ENCODE measurements at places on chromosomes 4 and X.

DNA sequence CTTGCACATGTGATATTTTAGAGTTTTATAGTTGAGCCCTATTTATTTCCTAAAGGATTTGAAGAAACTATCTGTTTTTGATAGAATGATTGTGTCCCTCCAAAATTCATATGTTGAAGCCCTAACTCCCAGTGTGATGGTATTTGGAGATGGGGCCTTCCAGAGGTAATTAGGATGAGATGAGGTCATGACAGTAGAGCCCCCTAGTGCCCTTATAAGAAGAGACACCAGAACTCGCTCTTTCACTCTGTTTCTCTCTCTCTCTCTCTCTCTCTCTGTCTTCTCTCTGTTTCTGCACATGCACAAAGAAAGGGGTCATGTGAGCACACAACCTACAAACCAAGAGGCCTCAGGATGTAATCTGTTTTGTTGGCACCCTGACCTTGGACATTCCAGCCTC lies 921.9 kb upstream of the DIAPH2 start:
- DNase-seq: no peak

DNA sequence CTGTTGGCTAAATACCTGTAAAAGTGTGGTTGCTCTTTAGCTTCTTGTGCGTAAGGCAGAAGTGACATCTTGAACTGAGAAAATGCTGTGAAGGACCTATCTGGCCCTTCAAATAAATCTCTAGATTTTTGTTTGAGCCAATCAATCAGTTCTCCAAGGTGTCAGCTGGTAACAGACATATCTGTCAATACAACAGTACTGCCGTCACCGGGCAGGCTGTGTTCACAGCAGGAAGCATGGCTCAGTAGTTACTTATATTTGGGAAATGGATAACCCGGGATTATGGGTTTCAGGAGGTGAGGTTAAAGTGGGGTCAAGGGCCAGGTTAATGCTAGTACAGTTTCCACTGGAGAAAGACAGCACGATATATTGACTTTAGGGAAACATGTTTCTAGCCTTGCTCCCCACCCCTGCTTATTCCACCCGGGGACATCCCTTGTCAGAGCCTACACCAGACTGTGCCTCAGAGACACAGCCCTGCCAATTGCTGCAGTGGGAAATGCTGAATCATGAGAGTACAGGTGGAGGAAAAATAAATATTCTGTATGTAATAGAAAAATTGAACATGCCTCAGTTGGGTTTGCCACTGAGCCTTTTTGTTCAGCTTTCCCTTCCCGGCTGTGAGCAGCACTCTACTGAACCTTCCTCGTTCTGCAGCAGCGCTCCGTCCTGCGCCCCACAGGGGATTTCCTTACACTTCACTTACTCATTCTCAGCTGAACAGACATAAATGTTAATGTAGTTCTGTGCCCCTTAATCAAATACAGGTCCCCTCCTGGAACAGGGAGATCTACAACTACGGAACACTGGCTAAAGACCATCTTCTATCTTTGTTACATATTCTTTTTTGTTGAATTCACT lies 121.1 kb downstream of the MGST2 start:
- DNase-seq: no peak

DNA sequence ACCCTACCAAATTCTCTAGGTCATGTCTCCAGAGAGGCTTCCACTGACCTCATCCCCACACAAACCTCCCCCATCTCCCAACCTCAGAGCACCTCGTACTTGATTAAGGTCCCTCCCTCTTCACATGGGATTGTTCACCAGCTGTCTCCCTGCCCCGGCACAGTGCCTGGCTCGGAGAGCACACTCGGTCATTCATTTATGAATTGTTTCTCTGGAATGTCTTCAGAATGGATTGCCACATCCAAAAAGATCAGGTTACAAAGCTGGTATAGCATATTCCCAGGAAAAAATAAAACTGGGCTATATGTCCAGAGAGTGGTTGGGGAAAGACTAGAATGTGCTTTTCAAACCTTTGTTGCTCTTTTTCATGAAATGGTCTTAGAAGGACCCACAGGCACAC lies 21.6 kb downstream of the JAKMIP1 start:
- DNase-seq: no peak

- DNase-seq: peak; percentile 72
Measured at GRCh38 chrX:150694738-150695410, 1.7 kb downstream of the MTMR1 start.

GRCh38 chr4:88791274-88791673 lies 93.6 kb upstream of the NAP1L5 start:
- DNase-seq: no peak

GRCh38 chr4:165106518-165106917 lies 6.1 kb downstream of the TMEM192 start:
- no peak for DNase-seq

- DNase-seq: no peak
Measured at GRCh38 chr4:8346838-8347605, 77.5 kb downstream of the HTRA3 start.

DNA sequence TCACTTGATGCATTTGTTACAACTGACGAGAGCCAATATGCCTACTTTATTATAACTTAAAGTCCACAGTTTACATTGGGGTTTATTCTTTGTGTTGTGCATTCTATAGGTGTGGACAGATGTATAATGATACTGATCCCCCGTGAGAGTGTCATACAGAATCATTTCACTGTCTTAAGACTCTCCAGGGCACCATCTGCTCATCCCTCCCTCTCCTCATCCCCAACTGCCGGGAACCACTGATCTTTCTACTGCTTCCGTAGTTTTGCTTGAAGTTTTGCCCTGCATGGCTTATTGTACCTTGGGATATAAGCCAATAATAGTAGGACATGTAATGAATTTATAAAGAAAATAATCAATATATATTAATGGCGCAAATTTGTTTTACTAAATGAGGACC lies 137.8 kb upstream of the MSX1 start:
- DNase-seq: no peak

DNA sequence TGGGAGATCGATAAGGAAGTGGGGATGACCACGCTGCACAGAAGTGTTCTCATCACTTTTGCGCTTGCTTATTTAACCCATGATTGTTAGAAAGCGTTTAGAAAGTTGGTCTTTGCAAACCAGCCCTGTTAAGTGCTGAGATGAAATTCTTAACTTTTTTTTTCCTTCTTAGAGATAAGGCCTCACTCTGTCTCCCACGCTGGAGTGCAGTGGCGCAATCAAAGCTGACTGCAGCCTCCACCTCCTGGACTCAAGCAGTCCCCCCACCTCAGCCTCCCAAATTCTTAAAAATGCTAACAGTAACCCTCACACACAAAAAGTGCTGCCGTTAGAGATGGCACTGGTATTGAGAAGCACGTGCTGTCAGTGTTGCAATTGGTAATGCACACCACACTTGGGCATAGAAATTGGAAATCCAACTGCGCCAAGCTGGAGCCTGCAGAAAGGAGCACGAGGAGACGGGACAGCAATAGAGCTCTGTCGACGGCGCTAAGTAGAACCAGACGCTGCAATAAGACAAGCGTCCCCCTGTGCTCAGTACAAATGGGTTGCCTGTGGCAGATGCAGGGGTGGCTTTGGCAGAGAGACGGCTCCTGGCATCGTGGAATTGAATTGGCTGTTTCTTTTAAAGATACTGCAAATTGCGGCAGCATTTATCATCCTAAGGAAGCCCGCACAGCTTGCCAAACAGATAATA lies 113.4 kb downstream of the TBL1X start:
- DNase-seq: no peak

DNA sequence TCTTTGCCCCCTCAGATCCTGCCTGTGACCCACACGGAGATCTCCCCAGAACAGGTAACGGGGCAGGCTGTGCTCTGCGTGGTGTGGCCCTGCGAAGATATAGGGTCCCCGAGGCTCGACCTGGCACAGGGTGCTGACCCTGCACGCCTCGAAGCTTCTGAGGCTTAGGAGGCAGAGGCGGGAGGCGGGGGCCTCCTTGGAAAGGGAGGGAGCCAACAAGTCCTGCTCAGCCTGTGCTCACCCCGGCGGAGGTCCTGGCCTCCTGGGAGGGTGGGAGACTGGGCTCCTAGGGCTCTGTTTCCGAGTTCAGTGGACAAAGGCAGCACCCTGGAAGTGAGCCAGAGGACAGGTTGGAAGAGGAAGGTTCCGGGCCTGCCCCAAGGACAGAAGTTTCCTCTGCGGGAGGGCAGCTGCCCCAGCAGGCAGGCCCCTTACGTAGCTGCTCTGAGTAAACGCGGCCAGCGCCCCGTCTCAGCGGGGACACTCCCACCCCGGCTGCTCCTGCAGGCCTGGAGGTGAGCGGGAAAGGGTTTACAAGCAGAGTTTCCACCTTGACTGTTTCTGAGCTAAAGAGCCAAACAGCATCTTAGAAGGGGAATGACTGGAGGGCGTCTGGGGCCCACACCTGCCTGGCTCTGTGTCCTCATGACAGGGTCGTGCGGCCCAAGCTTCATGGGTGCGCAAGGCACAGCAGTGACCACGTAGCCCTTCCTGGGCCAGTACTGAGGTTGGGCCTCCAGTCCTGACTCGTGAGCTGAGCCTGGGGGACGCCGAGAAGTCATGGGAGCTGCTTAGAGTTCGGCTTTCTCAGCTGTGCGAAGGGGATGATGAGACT lies 16.1 kb downstream of the TMEM175 start:
- no peak for DNase-seq

GRCh38 chrX:32877592-32877991 lies 333.8 kb downstream of the DMD start:
- DNase-seq: no peak

GRCh38 chr4:102553982-102554381 lies 52.8 kb downstream of the NFKB1 start:
- no peak for DNase-seq
